ENCODE measurements at places on chromosomes 7 and 10.

DNA sequence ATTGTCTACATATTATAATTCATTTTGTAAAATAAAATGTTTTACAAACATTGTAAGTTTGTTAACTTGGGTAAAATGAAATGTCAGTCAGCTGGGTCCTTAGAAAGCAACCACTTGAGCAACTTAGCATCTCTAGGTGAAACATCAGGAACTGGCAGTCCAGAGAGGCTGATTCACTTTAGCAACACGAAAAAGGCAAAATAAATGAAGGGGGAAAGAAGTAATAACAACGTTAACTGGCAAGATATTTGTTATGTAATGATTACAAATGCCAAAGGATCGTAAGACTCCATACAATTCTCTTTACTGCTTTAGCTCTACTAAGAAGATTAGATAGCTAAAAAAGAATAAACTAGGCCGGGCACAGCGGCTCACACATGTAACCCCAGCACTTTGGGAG lies 5.0 kb downstream of the PDZD8 start:
- DNase-seq = no peak

DNA sequence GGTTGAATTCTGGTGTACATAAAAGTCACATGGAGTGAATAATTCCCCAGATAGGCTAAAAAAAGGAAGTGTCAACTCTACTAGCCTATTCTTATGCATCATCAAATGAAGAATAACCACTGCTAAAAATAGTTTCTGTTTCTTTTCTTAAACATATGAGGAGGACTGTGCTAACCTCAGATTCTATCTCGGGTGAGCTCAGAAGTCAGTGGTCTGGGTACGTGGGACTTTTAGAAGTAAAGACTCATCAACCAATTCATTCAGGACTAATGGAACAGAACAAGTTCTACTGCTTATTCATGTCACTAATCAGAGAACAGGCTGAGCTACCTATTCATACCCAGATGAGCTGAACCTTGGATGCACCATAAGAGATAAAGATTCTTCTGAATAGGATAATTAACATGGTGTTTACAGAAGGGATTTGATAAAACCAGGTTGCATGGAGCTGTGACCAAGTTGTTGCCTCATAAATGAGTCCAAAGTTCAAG lies 9.5 kb upstream of the ASAH2 start:
- no peak for DNase-seq

DNA sequence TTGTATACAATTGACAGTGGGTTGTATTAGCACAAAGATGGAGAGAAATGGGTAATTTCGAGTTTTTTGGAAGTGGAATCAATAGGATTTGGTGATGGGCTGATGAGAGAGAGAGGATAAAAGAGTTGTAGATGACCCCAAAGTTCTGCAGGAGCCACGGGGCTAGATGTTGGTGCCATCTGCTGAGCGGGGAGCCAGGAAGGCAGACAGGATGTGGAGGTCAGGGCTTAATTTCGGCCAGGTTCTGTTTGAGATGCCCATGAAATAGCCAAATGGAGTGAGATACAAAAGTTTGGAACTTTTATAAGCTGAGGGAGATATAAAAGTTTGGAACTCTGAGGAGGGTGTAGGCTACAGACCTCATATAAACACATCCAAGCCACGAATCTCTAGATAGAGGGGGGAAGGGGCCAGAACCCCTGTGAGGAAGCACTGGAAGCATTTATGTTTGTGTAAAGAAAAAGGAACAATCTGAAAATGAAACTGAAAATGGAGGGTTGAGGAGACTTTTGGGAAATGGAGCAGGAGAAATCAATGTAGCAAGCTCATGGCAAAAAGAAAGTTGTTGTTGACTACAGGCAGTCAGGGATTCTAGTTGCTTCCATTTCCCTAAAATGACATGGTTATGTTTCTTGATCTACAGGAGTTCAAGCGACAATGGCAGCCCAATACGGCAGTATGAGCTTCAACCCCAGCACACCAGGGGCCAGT lies 2.2 kb downstream of the GIMAP4 start:
- no peak for DNase-seq

GRCh38 chr10:73494213-73494612 lies 1.6 kb downstream of the PPP3CB start:
- no peak for DNase-seq

DNA sequence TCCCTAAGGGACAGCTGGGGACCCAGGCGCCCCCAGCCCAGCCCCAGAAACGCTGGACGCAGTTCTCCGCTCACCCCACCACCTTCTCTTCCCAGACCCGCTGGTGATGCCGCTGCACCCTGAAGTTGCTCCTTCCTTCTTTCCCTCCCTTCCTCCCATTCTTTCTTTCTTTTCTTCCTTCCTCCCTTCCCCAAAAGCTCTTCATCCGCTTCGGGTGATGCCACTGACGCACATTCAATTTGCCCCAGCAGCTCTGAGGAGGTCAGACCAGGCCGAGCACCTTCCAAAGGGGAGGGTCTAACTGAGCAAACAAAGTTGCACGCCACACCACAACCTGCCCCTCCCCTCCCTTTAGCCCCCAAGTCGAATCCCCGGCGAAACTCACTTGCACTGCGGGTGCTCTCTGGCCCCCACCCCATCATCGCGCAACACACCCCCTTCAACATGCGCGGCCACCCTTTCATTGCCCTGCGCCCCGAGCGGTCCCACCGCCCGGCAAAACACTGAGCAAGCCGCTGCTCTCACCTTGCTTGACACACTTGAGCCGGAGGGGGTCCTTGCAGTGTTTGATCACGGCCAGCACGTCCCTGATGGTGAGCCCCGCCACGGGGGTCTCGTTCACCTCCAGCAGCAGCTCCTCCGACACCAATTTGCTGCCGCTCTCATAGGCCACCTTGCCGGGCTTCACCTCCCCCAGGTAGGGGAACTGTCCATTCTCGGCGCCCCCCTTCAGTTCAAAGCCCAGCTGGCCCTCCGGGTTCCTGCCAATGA lies 787 bp downstream of the MAGI2 start:
- DNase-seq = no peak

- DNase-seq = no peak
Observed at GRCh38 chr10:95755511-95756004, 405 bp upstream of the ENTPD1 start.

- no peak for DNase-seq
Observed at GRCh38 chr7:18798088-18798906, 302.7 kb downstream of the HDAC9 start.

DNA sequence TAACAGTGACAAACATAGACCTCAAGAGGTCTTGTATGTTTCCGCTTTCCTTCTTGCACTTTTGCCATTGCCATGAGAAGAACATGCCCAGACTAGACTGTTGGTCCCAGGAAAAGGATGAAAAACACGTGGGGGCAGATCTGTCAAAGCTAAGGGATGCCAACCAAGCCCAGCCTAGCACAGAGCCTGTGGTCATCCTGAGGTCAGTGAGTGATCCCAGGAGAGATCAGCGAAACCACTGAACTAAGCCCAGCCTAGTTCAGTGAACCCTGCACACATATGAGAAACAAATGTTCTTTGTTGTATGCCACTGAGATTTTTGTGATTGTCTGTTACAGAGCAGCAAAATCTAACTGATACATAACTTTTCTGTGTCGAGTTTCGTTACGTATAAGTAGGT lies 718.8 kb downstream of the MAGI2 start:
- DNase-seq = no peak

DNA sequence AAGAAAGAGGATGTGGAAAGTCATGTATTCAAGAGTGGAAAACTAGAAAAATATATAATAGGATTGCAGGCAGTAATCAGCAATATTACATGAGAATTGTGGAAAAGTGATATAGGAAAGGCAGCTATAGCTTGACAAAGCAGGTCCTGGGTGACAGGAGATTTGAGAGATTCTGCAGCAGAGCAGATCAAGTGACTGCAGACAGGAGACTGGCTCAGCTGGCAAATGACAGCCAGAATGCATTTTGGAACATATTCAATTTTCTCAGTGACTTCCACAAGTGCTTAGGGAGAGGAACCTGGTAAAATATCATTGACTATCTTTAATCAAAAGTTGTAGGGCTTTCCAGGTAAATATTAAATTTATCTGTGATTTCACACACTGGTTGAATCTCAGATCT lies 260.5 kb upstream of the CACNA2D1 start:
- no peak for DNase-seq

GRCh38 chr10:86350897-86351296 lies 15.7 kb downstream of the GRID1 start:
- no peak for DNase-seq

- DNase-seq = no peak
Observed at GRCh38 chr10:93138113-93138870, 64.6 kb downstream of the CYP26A1 start.

- DNase-seq = no peak
Observed at GRCh38 chr7:63080406-63080805, 918.2 kb upstream of the ZNF722 start.

- DNase-seq = no peak
Observed at GRCh38 chr10:86327954-86328725, 38.5 kb downstream of the GRID1 start.

GRCh38 chr10:25694206-25694933 lies 239.7 kb upstream of the MYO3A start:
- DNase-seq = no peak

DNA sequence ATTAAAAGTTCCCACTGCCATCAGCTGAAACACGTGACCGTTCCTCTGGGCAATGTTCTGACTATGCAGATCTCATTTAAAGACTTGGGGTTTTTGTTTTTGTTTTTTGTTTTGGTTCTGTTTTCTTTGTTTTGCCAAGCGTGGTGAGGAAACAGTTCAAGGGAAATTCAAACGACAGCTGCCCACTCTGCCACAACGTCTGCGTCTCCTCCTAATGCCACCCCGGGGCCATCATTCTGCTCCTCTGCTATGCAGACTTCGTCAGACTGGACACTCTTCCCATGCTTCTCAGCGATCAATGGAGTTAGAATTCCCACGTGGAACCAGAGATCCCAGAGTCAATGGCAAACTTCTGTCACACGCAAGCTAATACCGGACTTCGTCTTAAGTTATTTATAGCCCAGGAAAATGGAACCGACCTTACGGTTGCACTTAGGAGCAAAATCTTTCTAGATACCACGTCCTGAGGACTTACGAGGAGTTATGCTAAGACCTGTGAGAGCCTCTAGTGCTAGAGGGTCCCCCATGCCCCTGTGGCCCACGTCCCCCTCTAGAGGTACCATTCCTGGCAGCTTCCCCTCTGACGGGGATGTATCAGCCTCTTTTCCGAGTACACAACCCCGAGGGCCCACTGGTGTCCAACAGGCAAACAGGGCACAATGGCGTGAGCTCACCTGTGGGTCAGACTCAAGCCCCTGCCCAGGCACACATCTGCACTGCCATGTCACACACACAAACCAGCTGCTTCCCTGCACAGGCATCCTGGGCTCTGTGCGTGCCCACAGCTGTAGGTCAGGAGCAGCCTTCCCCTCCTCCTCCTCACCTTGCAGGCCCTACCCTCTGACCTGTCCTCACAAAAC lies 24.4 kb downstream of the EBF3 start:
- DNase-seq = no peak

DNA sequence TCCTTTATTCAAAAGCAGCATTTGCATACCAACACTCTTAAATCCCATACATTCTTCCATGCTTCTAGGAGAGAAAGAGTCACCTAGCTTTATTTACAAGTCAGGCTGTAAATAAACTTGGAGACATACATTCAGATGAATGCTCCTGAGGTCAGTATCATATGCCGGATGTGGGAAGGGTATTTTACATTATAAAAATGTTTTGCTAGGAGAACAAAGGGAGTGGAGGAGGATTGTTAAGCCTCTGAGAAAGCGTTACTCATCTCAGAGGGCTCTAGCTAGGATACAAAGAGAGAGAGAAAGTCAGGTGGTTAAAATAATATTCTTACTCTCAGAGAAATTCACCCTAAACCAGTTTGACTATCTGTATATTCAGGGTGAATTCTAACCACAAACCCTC lies 300.9 kb upstream of the NPSR1 start:
- DNase-seq = no peak

- no peak for DNase-seq
Observed at GRCh38 chr7:22995011-22995410, 18.9 kb downstream of the HYCC1 start.

DNA sequence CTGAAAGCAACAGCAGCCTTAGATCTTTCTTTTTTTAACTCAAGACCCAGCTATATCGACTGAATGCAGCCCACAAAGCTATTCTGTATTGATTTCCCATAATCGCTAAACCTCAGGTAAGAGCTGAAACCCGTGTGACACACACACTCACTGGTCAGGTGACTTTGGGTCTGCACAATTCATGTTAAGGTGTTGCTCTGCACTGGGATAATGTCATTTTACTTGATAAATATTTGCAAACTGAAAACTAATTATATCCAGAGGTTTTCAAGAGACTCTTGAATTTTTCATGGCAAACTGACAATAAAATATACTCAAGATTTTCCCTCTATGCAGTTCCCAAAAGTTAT lies 33.1 kb downstream of the SCRN1 start:
- DNase-seq = no peak

- no peak for DNase-seq
Observed at GRCh38 chr10:73368238-73368637, 9.6 kb upstream of the CFAP70 start.

DNA sequence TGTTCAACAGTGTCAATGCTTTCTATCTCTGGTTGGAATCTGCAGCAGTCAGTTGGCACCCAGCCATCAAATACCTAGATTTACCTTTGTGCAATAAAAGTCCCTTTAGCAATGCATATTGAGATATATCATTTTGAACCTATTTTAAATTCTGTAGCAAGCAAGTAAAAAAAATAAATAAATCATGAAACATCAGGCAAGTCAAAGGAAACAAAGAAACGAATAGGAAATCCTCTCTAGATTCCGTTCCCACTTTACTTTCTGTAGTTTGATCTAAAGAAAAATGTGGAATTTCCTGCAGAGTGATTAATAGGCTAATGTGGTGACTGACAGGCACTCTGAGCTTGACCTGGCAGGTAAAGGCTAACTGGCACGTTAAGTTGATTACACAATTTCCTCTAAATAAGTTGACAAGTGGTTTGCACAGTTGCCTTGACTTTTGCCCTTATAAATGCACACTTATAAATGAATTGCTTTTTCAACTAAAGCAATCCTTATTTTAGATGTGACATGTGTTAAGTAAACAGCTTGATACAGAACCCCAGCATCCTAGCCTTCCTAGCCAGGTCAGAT lies 208.1 kb upstream of the TCF7L2 start:
- no peak for DNase-seq

DNA sequence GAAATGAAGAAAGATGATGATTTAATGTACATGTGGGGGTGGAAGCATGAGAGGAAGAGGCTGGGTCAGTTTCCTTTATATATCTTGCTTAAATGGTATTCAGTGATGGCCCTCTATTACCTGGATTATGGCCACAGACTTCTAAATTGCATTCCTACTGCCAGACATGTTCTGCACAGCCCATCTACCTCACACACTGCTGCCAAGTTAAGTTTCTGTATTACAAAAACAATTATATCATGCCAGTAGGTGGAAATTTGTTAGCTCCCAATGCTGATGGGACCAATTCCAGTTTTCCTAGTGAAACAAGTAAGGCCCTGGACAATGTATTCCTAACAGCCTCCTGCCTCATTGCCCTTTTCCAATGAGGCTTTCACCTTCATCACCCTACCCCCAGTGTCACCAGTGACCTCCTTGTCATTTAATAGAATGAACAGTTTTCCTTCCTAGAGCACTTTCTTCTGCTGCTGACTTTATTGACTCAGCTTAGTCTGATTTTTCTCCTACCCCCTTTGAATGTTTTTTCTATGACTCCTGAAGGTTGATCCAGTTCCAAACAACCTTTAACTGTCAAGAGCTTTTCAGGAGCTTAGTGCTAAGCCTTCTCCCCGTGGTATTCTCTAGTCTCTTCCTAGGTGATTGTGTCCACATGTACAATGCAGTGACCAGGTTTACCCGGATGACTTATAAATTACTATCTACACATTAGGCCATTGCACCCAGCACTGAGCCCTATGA lies 316.6 kb upstream of the ANKRD30A start:
- DNase-seq = no peak
